ENCODE measurements at places on chromosomes 11 and 22.
A peak's percentile ranks its signal among the peaks of the same experiment; 100 is the strongest.

- DNase-seq, result no peak
These were observed 63.2 kb upstream of the DEUP1 start for GRCh38 chr11:93267383-93267782.

DNA sequence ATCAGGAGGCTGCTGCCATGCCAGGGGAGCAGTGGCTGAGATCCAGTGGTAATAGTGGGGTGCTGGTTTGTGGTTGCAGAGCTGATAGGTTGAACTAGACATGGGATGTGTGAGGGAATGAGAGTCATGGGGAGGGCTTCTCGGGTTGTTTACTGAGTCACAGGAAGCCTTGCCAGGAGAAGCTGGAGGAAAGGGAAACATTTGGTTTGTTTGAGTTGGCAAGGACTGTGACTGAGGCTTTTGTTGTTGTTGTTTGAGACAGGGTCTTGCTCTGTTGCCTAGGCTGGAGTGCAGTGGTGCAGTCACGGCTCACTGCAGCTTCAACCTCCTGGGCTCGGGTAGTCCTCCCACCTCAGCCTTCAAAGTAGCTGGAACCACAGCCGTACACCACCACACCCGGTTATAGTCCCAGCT lies 49.3 kb downstream of the CABIN1 start:
- peak; percentile 92 for DNase-seq

DNA sequence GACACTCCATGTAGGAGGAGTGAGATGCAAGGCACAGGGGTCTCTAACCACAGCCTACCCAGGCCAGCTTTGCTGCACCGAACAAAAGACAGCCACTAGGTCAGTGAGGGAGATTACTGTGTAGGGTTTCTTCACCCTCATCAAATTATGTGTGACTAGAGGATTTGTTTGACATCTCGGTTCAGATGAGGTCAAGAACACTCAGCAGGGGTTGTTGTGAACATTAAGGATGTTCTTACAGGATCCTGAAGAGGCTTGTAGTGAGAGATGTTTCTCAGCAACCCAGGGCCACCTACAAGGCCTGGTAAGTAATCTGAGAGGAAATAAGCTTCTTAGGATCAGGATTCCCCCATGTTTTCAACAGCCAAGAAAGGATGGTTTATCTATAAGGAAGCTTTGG lies 202.1 kb downstream of the NXPE2 start:
- DNase-seq, result no peak

GRCh38 chr11:133823211-133823610 lies 22.1 kb downstream of the SPATA19 start:
- no peak for DNase-seq

DNA sequence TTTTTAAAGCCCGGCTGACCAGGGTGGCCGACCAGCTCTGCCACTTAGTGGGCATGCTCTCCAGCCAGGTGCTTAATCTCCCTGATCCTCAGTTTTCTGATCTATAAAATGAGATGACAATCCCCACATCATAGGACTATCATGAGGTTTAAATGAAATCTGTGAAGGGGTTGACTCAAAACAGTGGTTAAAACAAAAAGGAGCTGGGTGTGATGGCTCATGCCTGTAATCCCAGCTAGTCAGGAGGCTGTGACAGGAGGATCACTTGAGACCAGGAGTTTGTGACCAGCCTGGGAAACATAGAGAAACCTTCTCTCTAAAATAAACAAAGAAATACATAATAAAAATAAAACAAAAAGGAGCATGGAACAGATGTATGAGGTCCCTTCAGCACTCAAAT lies 3.6 kb upstream of the C11orf86 start:
- peak; percentile 28 for DNase-seq

- no peak for DNase-seq
These were observed 30.0 kb downstream of the PLEKHA7 start for GRCh38 chr11:16984229-16984628.

DNA sequence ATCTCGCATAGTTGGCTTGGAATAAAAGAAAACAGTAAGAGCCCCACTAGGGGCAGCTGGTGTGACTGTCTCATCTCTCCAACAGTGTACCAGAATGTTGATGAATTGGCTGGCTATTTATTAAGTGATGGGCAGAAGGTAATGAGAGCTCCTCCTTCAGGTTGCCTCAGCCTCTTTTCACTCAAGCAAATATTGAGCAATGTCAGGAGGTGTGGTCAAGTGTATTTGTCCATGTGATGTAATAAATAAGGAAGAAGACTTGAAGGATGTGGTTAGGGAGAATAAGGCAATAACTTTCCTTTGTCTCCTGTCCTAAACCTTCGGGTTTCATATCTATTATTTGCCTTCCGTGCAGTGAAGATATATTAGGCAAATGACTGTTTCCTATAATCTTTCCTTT lies at the start of gene TCN1:
TCN1 (minus strand) TSS at position 91 of the 400 bp plus-strand sequence; CDS start at position 74, 17 bp downstream.
- peak; percentile 32 for DNase-seq

- no peak for DNase-seq
These were observed 6.5 kb upstream of the OOSP1 start for GRCh38 chr11:59931688-59932087.

DNA sequence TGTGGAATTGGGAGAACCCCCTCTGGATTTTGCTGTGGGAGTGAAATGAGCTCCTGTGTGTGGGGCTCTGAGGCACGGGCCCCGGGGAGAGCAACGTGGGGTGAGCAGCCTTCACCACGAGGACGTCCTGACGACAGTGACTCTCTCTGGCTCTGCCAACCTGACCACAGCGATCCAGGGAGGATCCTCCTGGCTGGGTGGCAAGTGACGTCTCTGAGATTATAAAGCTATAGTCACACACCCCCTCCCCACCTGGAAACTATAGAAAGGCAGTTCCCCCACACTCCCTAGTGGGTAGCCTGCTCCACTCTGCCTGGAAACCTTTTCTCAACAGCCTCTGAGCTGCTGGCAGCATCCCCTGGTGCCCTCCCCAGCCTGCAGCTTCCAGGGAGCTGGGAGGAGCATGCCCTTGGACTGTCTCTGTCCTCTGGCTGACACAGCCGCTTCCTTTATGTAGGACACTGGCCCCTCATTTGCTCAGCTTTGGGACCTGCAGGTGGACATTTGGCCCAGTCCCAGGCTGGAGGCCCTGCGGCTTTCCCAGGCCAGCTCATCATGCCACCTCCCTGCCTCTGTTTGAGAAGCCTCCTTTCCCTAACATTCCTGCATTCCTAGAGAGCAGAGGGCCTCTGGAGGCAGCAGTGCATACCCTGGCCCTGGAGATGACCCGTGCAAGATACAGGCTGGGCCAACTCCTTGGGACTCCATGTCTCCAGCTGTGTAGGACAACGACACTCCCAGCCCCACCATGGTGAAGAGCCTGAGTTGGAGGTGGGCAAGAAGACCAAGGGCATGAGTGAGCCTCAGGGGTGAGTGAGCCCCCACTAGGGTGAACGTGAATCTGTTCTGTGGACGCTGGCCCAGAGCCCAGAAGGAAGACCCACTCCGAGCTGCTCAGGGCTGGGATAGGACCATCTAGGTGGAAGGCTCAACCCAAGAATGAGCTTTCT lies 314.0 kb downstream of the NTM start:
- DNase-seq, result no peak

DNA sequence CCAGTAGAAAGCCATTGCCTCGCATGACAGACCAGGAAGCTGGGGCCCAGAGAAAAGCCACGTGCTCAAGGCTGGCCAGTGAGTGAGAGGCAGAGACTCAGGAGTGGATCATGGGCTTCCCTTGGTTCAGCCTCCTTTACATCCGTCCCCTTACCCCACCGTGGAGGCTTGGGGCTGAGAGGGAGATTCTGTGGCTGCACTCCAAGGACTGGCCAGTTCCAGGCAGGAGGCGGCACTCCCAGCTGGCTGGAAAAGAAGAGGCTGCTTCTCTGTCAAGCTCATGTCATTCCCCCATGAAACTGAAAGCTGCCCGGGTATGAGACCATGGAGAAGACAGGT lies 6.6 kb upstream of the ASCL2 start:
- peak; percentile 10 for DNase-seq

GRCh38 chr11:1338201-1339065 lies 29.0 kb upstream of the TOLLIP start:
- DNase-seq, result no peak

- no peak for DNase-seq
These were observed 446.9 kb upstream of the B3GAT1 start for GRCh38 chr11:134858783-134859480.

GRCh38 chr11:90288212-90288821 lies 65.5 kb upstream of the CHORDC1 start:
- peak; percentile 29 for DNase-seq

DNA sequence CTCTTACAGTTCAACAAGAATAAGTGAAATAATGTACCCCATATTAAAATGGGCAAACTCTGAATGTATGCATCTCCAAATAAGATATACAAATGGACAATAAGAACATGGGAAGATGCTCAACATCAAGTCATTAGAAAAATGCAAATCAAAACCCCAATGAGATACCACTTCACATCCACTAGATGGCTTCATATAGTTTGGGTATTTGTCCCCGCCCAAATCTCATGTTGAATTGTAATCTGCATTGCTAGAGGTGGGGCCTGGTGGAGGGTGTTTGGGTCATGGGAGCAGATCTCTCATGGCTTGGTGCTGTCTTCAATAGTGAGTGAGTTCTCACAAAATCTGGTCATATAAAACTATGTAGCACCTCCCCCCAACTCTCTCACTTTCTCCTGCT lies 5.7 kb downstream of the MPZL2 start:
- peak; percentile 28 for DNase-seq

DNA sequence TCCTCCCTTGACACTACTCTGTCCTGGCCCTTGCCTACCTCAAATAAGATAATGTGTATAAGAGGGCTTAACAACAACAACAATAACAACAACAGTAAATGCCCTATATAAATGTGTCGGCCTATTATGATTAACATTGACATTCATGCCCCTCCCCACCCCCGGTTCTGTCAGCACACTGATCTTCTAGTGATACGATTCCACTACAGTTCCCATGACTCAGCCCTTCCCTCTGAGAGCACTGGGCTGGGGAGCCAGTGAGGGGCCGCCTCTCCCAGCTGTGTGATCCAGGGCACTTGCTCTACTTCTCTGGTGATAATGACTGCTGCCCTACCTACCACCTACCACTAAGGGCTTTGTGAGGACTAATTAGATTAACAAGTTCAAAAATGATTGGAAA lies 92.2 kb upstream of the PHOX2A start:
- no peak for DNase-seq

GRCh38 chr11:63667995-63668795 lies 3.0 kb downstream of the ATL3 start:
- DNase-seq, result peak; percentile 96

GRCh38 chr11:16011396-16011795 lies 344.9 kb downstream of the SOX6 start:
- DNase-seq, result no peak

DNA sequence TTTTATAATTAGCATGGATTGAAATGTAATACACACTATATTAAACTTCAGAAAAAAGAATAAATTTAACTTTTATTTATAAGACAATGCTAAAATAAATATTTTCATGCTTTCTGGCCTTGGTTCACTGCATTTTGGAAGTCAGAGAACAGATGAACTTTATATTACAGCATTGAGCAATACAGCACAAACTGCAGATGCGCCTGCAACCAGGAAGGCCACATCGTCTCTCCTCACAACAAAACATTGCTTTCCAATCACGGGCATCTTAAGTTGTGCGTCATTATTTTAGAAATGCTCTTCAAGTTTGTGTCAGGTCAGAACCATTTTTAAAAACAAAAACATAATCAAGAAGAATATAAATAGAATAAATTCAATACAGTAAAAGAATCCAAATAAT lies 89.3 kb upstream of the CEP126 start:
- DNase-seq, result no peak

DNA sequence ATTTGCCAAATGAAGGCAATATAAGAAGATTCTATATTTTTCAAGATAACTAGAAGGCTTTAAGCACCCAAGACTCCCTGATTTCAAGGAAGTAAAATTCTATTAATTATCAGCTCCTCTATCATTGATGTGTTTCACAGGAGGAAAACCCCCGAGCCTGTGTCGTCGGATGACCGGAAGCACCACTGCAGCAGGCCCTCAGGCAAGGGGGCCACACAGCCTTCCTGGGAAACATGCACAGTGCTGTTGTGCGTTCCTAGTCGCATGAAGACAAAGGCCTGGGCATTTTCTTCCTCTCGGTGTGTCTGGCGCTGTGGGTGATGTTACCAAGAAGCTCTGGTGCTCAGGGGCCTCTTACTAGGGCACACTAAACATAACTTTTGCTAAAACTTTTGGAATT lies 16.4 kb downstream of the CLTCL1 start:
- DNase-seq, result no peak

- DNase-seq, result no peak
These were observed 345.7 kb upstream of the NARS2 start for GRCh38 chr11:78920329-78920728.

DNA sequence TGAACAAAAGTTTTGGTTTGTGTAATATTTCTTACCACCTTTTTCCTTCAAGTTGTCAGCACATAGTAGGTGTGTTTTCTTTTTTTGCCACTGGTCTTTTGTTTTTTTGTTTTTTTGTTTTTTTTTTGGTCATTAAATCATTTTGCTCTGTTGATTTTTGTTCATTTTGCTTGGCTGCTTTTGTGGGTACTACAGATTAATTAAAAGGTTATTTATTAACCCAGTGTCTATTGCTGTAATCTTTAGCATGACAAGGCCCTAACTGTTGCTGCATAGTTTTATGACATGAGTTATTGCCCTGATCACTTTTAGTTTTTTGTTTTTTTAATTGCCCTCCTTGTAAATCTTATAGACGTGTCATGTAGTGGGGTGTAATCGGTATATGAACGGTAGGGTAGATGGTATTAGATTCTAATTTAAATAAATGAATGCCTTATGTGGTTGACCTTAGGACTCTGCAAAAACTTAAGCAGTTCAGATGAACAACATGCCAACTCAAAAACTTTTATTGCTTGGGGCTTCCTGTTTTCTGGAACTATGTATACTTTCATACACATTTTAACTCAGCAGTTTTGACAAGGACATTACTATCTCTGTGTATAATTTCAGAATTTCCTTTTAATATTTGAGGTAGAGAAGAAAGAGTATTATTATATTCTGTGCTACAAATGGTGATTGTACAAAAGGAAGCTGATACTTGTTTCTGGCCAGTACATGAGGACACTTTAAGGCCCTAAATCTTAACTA lies 7.9 kb downstream of the EWSR1 start:
- DNase-seq, result no peak

DNA sequence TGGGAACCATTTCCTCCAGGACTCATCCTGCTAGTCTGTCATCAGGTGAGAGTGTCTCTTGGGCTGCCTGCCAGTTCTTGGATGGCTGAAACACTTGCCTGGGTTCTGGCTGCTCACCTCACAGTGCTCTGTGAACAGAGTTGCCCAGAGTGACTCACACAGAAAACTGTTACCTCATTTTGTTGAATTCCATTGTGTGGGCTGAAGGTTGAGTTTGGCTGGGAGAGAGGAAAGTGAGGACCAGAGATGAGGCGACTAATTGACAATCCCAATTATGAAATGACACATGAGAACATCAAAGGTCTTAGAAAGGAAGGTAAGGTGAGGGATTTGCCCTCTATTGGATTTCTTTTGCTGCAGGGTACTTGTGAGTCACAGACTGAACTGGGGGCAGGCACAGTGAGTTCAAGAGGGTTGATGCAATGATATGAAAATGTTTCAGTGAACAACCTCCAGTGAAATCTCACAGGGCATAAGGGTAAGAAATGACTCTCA lies 20.2 kb upstream of the CALCB start:
- DNase-seq, result peak; percentile 24

Data from ELR (cell line).